Erythroblast (primary cell): ENCODE measurements at places on chromosomes 1 and 21.

DNA sequence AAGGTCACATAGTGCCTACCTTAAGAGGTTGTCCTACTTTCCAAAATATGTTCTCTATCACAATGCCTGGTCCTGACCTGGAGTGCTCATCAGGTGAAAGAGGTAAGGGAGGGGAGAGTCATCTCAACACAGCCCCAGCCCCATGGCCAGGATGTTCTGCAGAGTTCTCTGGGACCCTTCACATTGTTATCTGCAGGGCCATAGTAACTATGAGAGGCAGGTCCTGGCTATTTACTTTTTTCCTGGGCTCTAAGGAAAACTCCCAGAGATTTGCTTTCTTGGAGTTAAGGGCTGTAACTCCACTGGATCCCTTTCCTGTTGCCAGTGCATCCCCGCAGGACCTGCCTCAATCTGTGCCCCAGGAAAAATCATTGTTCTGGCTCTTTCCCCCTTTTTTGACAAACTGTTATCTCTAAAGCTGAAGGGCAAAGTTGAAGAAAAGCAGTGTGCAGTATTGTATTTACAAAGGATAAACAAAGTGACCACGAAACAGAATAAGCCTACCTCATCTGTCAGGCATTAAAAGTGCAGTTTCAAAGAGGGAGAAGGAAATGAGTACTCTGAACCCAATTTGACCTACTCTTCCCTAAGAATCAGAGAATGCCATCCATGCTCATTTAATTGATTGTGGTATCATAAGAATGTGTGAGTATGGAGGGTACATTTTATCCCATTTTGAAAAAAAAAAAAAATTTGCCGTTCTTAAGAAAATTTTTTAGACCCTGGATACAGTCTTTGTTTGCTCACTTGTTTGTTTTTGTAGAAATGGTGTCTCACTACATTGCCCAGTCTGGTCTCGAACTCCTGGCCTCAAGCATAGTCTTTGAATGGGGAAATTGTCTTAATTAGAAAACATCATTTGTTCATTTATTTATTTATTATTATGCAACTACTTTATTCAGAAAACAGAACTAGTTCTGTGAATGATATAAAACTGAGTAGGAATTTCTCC, 149.6 kb downstream of the RHOU start:
- DNase-seq = no peak

- DNase-seq = peak; percentile 96
Measured at GRCh38 chr21:29299916-29300806, 1.4 kb downstream of the BACH1 start.

DNA sequence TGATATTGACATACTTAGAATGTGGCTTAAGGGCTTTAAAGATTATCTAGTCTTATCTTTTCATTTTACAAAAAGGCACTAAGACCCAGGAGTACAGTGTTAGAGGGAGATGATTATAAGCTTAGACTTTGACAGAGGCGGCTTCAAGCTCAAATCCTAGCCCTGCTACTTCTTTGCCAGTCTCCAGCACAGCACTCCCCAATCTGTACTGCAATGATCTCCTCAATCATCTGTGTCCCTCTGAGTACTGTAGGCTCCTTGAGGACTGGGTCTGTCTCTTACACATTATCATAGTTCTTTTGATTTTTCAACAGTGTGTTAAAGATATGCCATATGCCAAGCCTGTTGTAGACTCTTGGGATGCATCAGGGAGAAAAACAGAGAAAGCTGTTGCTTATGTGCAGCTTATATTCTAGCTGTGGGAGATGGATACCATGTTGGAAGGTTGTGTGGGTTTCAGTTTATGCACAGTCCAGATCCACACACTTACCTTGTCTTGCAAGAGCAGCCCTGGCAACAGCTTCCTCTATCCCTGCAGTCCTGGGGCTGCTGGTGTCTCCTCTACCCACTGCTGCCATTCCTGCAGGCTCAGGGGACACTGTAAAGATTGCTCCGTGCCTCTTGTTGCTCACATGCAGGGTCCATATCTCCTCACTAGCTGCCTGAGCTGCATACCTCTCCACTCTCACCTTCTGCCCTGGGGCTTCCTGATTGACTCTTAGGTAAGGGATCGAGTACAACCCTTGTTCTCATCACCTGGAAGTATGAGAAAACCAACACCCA, 103.9 kb upstream of the TSPAN2 start:
- DNase-seq = no peak

GRCh38 chr1:77585610-77586314, 96.7 kb downstream of the ZZZ3 start:
- no peak for DNase-seq

DNA sequence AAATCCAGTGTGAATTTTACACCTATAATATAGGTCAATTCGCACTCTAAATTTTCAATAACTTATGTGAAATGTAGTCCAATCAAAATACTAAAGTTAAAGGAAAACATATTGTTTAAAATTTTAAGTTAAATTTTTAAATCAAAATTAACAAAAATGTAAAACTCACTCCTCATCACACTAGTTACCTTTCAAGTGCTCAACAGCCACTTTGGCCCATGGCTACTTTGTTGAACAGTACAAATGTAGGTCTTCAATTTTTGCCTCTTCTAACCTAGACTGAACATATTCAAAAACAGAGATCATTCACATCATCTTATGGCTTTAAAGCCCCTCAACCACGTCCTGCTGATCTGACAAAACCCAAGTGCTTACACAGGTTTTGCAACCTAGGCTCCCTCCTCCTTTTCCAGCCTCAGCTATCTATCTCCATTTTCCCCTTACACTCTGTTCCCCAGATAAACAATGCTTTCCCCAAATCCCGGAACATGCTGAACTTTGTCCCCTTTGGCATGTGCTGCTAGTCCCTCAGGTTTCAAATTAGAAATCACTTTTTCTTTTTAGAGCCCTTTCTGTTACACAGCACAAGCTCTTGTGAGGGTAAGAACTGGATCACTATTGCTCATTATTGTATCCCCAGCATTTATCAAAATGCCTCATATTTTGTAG, 110.6 kb downstream of the AKT3 start:
- DNase-seq = no peak

DNA sequence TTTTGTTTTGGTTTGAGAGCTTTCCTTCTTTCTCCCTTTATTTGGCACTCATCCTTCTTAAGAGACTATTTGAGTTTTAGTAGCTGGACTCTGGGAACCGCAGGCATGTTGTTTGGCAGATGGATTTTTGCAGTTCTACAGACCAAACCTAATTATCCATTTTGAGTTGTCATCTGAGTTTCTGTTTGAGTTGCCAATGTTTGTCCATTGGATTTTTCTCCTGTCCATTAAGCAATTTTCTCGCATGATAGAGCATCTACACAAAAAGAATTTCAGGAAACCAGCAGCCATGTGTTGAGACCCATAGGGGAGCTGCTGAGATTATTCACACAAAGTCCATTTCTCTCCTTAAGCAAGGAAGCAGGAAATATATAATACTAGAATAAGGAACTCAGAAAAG, 17.2 kb upstream of the CXADR start:
- DNase-seq = no peak

GRCh38 chr1:202210385-202210784, 16.8 kb downstream of the LGR6 start:
- DNase-seq = no peak

- DNase-seq = no peak
Measured at GRCh38 chr1:7108251-7108650, 323.0 kb downstream of the CAMTA1 start.

DNA sequence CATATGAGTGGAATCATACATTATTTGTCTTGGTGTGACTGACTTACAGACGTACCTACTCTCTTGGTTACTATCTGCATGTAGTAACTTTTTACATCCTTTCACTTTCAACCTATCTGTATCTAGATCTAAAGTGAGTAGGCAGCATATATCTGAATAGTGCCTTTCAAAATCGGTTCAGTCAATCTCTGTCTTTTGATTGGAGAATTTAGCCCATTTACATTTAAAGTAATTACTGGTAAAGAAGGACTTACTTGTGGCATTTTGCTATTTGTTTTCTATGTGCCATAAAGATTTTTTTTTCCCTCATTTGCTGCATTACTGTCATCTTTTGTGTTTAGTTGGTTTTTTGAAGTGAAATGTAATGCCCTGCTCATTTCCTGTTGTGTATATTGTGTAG, 14.2 kb downstream of the UTS2 start:
- DNase-seq = no peak

DNA sequence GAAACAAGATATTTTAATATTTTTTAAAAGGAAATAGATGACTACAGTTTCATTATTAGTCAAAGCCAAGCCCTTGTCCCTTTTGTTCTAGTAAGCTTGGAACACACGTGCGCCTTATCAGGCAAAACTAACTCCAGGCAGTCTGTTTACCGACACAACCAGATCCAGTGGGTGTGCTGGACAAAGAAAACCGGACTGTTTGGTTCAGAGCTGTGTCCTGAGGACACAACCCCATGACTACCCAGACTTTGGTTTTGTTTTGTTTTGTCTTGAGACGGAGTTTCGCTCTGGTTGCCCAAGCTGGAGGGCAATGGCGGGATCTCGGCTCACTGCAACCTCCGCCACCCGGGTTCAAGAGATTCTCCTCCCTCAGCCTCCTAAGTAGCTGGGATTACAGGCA, 13.9 kb upstream of the RHOU start:
- no peak for DNase-seq

GRCh38 chr1:40423264-40423642, 27.0 kb upstream of the ZFP69B start:
- DNase-seq = no peak

- peak; percentile 80 for DNase-seq
Measured at GRCh38 chr1:36384542-36385409, 948 bp downstream of the STK40 start.

DNA sequence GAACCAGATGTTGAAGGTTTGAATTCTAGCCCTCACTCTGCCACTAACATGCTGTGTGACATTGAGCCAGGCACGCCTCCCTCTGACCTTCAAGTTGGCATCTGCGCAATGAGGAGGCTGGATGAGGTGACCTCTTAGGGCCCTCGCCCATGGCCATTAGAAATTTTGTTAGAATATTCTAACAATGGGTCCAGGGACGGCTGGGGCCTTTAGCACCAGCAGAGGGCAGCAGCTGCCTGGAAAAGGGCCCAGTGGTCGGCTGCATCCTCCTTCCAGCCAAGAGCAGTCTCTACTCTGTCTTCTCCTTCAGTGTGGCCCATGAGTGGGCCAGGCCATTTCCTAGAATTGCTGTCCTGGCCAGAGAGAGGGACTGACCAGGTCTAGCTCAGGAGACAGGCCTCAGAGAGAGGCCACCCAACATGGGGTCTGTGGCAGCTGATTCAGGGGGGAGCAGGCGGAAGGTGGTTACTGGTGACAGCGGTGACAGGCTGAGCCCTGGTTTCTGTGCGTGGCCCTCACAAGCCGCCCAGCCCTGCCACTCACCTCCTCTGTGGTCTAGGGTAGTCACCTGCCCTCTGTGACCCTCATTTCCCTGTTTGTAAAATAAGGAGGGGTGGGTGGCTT, 101.3 kb upstream of the ACTL8 start:
- peak; percentile 34 for DNase-seq

DNA sequence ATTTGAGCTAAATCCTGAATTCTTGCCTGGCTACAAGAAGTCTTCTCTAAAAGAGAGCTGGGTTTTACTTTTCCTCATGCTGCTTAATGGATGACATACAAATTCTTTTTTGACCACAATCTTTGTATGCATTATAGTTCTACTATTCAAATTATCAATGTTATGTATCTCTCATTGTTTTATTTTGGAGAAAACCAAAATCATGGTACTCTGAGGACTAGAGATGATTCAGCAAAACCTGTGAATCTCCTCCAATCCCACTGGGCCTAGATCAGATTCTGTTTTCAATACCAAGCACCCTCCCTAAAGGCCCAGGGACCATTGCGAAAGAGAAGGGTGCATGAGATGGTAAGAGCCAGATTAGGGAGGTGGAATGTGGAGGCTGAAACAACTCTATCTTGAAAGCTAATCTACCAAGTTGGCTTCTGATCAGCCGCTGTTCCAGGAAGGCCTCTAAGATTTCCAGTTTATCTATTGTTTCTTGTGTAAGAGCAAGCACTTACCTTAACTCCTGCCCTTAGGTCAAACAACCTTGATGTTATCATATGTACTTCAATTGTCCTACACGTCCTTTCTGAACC, 547.2 kb downstream of the PLPP3 start:
- no peak for DNase-seq

DNA sequence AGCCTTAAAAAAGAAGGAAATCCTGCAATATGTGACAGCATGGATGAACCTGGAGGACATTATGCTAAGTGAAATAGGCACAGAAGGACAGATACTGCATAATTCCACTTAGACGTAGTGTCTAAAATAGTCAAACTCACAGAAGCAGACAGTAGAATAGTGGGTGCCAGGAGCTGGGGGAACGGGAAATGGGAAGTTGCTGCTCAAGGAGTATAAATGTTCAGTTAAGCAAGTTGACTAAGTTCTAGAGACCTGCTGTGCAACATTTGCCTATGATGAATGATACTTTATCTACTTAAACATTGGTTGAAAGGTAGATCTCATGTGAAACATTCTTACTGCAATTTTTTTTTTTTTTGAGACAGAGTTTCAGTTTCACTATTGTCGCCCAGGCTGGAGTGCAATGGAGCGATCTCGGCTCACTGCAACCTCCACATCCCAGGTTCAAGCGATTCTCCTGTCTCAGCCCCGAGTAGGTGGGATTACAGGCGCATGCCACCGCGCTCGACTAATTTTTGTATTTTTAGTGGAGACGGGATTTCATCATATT, 197.8 kb downstream of the HIVEP3 start:
- no peak for DNase-seq

- DNase-seq = no peak
Measured at GRCh38 chr1:59410457-59410856, 113.6 kb downstream of the FGGY start.

- DNase-seq = peak; percentile 81
Measured at GRCh38 chr1:109089242-109090015, 1.1 kb upstream of the TMEM167B start.

- DNase-seq = no peak
Measured at GRCh38 chr1:245807306-245807705, 652.5 kb downstream of the KIF26B start.

DNA sequence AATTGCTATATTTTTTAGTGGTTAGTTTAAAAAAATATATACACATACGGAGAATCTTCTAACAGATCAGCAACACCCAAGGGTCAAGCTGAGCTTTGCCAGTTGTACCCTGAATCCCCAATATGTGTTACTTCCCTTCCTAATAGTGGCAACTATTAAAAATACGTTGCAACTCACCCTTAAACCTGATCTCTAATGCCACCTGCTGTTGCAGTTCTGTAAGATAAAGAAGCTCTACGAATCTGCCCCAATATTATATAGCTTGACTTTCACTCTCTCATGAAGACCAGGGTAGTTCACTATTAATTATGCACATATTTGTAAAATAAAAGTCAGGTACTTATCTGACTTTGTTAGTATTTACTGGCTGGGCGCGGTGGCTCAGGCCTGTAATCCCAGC, 58.4 kb downstream of the ASH1L start:
- DNase-seq = peak; percentile 66

DNA sequence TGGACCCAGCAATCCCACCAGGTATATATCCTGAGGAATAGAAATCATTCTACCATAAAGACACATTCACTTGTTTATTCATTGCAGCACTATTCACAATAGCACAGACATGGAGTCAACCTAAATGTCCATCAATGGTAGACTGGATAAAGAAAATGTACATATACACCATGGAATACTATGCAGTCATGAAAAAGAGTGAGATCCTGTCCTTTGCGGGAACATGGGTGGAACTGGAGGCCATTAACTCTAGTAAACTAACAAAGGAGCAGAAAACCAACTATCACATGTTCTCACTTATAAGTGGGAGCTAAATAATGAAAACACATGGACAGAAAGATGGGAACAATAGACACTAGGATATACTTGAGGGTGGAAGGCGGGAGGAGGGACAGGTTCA, 36.1 kb upstream of the PRKACB start:
- DNase-seq = no peak

GRCh38 chr1:234500269-234500668, 21.3 kb upstream of the TARBP1 start:
- peak; percentile 67 for DNase-seq
